Nucleus accumbens (tissue), 56 donors: ENCODE measurements at places on chromosomes 12 and 14.

DNA sequence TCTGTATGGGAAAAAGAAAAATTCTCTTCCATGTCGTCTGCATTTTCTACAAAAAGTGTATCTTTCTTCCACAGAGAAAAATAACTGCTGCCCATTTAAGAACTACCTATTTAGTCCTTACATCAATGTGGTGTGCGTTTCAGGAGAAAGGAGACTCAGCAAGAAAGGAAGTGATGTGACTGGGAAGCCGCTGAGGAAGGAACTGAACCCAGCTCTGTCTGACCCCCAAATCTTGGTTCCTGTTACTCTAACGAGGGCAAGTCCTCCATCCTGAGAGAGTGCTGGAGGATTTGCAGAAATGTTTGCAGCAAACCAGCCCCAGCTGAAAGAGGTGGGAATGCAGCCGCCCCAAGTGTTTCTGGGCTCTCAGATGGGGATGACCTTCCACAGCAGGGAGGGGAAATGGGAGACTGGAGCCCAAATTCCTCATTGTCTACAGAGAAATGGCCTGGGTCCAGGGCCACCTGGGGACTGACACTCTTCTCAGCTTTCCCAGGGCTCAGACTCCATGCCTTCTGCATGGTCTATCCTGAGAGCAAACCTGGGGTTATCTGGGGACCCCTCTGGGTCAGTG, 6.7 kb upstream of the MLEC start:
- no peak for DNase-seq

DNA sequence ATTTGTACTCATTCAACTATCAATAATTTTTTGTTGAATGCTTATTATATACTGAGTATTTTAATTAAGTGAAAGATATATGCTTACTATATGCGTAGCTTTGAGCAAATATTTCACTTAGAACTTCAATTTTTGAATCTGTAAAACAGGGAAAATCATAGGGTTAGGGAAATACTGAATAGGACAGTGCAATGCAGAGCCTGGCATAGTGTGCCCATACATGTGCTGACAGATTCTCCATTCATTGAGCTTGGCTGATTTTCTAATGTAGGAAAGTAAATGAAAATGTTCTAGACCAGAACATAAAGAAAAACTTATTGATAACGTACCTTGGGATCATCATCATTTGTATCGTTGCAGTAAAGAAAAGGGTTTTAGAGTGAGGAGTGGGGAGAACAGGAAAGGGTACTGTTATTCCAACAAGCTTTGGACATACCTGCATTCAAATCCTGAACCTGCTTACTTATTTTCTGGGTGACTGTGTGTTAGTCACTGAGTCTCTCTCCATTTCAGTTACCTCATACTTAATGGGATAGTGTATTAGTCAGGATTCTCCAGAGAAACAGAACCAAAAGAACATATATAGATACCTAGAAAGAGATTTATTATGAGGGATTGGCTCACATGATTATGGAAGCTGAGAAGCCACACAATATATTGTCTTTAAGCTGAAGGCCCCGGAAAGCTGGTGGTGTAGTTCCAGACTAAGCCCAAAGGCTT, 436.4 kb downstream of the ADAMTS20 start:
- DNase-seq: no peak

GRCh38 chr14:29554335-29554734, 373.3 kb downstream of the PRKD1 start:
- DNase-seq: no peak

DNA sequence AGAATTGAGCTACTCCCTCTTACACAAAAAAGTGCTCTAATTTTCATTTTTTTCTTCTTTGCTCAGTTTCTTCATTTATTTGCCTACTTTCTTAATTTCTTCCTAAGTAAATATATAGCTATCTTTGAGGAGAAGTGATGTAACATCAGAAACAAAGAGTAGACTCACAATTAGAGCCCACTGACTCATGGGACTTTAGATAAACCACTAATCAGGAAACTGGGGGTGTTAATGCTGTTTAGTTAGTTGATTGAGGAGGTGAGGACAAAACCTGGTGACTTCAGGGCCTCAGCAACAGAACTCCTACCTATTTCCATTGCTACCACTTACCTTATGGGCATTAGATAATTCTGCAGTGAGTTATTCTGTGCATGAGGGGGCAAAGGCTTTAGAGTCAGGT, 151.7 kb downstream of the MON2 start:
- no peak for DNase-seq

- DNase-seq: no peak
These were observed 194.3 kb downstream of the CPNE8 start for GRCh38 chr12:38711054-38711453.

GRCh38 chr12:22115711-22116110, 69.7 kb downstream of the CMAS start:
- DNase-seq: no peak

DNA sequence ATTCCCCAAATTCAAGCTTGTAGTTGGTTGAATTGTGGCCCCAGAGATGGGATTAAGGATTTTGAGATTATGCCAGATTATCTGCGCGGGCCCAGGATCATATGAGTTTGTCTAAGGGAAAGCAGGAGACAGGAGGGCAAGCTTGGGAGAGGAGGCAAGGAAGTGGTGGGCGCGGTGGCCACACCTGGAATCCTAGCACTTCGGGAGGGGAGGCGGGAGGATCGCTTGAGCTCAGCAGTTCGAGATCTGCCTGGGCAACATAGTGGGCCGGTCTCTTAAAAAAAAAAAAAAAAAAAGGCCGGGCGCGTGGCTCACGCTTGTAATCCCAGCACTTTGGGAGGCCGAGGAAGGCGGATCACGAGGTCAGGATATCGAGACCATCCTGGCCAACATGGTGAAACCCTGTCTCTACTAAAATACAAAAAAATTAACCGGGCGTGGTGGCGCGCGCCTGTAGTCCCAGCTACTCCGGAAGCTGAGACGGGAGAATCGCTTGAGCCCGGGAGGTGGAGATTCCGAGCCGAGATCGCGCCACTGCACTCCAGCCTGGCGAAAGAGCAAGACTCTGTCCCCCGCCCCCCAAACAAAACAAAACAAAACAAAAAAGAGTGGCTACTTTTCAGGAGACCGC, 881 bp upstream of the PUS1 start:
- no peak for DNase-seq

DNA sequence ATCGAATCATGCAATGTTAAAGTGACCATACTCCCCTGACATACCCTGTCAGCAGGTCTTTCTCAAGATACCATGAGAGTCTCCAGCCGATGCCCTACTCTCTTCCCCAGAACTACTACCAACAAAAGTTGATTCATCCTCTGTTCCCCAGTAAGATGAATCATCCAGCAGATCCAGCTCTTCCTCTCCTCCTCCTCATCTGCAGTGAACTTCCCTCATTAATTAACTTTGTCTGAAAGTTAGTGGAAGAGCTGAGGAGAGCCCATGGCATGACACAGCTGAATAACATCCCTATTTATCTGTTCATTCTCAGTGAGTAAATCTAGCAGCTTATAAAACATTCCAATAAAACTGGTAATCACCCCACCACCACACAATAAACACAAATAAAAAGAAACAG, 213.4 kb downstream of the EGLN3 start:
- no peak for DNase-seq

GRCh38 chr14:69010648-69011047, 31.5 kb upstream of the ACTN1 start:
- DNase-seq: no peak

DNA sequence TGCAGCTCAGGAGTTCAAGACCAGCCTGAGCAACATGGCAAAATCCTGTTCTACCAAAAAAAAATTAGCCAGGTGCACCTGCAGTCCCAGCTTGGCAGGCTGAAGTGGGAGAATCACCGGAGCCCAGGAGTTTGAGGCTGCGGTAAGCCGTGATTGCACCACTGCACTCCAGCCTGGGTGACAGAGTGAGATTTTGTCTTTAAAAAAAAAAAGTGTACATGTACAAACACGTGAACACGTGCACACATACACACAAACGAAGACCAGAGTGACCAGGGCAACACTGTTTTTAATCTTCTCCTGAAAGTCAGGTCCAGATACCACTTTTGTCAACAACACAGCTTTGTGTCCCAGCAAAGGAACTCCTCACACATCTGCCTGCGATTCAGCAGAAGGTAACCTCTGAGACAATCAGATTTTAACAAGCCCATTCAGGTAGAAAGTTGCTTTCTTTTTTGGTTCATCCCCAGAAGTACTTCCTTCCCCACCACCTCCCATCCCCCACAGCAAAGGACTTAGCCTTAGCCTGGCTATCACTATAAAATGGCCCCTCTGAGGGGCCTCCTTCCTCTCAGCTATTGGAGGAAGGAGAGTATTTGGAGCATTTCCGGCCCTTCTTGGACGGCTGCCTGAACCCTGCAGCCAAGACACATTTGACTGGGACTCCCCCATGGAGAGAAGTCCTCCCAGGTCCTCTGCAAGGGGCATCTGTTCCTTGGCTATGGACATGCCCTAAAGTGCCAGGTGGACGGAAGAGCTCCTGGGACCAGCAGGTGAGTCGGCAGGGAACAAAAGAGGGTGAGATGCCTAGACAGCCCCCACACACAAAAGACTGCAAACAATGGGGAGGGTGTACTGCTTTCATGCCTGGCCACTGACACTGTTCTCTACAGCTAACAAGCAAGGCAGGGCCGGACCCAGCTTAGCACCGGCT, 9.8 kb downstream of the CTDSP2 start:
- DNase-seq: peak; percentile 21

DNA sequence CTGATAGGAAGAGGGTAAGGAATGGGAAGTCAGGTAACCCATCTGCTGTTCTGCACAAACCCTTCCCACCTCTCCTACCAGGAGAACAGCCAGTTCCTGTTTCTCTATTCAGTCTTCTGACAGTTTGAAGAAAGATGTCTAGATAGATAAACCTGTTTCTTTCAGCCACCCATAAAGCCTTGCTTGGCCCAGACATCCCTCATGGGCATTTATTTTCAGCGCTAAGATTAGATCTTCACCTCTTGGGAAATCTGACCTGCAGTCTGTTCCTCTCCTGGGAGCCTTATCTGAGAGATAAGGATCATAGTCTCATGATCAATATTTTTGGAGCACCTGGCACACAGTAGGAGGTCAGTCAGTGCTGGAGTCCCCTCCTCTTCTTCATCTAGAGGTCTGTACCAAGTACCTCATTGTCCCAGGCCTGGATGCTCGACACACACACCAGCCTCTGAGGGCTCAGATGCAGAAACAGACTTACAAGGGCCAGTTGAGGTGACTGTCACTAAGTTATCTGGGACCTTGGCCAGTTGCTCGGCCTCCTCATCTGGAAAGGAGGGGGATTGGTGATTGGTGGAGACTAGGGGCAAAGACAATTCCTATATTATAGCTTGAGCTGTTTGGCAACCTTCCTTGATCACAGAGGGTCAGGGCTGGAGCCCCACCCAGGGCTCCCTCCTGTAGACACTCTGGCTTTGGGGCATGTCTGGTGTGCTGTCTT, 18.2 kb downstream of the ACVRL1 start:
- DNase-seq: no peak

- no peak for DNase-seq
These were observed 17.6 kb upstream of the CDH24 start for GRCh38 chr14:23074906-23075305.

- no peak for DNase-seq
These were observed 8.1 kb upstream of the LRRK2 start for GRCh38 chr12:40216516-40217288.

- DNase-seq: no peak
These were observed 120.9 kb upstream of the SFSWAP start for GRCh38 chr12:131589966-131590365.

DNA sequence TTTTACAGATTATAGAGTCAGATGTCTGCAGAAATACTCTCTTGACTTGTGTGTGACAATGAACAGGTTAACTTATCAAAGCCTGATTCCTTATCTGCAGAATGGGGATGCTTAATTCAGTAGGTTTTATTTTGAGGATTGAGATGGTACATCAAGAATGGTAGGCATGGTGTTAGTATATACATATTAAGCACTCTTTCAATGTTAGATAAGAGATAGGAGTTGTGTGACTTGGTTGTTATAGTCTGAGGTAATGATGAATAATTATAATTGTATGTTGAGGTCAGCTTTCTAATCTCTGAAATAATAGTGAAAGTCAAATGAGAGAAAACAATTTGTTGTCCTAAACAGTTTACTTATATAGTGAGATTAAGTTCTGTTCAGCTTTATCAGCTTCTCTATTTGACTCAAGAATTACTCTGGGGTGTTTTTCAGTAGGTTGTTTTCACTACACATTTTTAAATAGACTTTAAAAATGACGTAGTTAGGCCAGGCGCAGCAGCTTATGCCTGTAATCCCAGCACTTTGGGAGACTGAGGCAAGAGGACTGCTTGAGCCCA, 11.9 kb downstream of the PALS1 start:
- no peak for DNase-seq

DNA sequence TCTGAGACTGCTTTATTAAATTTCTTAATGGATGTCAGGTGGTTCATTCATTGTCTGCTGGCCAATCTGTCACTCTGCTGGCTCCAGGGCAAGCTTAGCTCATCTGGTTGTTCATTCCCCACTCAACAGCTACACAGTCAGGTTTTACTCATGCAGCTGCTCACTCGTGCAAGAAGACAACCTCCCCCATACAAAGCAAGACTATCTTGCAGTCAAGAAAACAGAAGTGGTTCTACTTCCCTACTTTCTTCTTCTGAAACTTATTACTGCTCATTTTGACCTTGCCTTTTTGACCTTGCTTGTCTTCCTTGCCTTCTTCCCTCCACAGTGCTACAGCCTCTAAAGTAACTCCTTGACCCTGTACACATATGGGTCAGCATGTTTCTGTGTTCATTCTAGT, 277.9 kb downstream of the SSPN start:
- no peak for DNase-seq

GRCh38 chr12:23350808-23351207, 598.7 kb downstream of the SOX5 start:
- DNase-seq: no peak

DNA sequence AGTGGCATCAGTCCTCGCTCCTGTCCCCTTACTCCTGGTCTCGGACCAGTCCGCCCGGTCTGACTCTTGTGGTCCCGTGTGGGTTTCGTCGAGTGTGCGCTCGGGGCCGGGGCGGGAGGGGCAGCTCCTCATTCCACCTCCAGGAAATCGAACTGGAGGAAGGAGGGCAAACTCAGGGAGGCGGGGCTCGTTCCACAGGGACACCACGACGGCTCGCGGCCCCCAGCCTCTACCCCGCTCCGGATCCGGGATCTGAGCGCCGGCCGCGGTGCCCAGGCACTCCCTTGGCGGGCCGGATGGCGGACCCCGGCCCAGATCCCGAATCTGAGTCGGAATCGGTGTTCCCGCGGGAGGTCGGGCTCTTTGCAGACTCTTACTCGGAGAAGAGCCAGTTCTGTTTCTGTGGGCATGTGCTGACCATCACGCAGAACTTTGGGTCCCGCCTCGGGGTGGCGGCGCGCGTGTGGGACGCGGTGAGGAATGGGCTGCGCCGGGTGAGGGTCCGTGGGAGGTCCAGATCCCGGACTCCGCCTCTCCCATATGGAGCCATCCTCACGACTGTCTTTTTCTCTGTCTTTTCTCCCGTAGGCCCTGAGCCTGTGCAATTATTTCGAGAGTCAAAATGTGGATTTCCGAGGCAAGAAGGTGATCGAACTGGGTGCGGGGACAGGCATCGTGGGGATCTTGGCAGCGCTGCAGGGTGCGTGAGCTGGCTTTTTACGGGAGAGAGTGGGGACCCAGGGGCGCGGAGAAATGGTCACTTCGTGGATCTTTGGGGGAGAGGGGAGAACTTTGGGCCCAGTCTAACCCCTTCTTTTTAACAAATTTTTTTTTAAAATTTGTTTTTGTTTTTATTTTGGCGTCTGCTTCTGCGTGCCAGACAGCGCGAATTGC, at the start of gene EEF1AKMT3:
EEF1AKMT3 (plus strand) TSS at position 186 of the 894 bp plus-strand sequence; CDS start at position 297, 111 bp downstream.
- no peak for DNase-seq
